ENCODE measurements at places on chromosomes 16 and 17.

- DNase-seq, result no peak
Measured at GRCh38 chr16:49502136-49502881, 128.7 kb downstream of the C16orf78 start.

DNA sequence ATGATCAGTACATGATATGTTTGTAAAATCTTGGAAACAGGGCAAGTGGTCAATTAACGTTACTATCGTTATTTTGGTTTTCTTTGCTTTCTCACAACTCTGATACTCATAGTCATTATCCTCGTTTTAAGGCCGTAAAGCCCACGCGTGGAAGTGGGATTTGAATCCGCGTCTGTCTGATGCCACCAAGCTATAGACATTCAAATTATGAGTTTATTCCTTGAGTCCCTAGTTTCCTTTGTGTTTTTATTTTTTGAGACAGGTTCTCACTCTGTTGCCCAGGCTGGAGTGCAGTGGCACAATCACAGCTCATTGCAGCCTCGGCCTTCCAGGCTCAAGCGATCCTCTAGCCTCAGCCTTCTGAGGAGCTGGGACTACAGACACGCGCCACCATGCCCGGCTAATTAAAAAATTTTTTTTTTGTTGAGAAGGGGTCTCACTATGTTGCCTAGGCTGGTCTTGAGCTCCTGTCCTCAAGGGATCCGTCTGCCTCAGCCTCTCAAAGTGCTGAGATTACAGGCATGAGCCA lies 1.0 kb downstream of the DCTN5 start:
- DNase-seq, result no peak

GRCh38 chr17:64063088-64063487 lies 42.7 kb upstream of the ICAM2 start:
- no peak for DNase-seq

DNA sequence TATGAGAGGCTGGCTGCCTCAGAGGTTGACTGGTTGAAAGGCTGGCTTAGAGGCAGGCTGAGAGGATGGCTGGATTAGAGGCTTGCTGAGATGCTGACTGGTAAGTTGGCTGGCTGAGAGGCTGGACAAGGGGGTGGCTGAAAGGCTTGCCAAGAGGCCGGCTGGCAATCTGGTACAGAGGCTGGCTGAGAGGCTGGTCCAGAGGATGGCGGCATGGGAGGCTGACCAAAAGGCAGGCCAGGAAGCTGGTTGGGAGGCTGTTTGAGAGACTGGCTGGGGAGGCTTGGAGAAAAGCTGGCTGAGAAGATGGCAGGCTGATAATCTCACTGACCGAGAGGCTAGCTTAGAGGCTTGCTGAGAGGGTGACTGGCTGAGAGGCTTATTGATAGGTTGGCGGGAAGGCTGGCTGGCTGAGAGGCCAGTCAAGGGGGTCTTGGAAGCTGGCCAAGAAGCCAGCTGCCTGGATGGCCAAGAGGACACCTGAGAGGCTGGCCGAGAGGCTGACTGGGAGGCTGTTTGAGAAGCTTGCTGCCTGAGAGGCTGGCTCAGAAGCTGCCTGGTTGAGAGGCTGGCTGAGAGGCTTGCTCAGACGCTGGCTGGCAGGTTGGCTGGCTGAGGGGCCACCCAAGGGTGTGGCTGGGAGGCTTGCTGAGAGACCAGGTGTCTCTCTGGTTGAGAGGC lies 34.2 kb upstream of the ACSM2B start:
- no peak for DNase-seq

GRCh38 chr17:76675648-76676047 lies 32.1 kb upstream of the ST6GALNAC1 start:
- DNase-seq, result no peak

DNA sequence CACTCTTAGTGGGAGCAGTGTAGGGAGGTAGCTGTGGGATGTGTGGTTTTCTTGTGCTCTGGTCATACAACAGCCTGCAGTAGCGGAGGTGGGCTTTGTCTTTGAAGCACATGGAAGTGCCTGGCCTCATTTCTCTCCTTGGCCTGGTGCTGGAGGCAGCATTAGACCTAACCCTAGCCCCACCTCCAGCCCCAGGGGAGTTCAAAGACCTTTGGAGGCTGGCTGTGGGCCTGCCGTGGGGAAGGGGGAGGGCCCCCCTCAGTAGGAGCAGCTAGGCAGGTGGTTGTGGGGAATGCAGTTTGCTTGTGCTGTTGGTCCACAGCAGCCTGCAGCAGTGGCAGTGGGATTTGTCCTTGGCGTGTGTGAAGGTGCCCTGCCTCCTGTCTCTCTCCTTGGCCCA lies 91.7 kb downstream of the BCAS3 start:
- DNase-seq, result no peak

- no peak for DNase-seq
Measured at GRCh38 chr16:11328172-11329070, 16.8 kb upstream of the RMI2 start.

DNA sequence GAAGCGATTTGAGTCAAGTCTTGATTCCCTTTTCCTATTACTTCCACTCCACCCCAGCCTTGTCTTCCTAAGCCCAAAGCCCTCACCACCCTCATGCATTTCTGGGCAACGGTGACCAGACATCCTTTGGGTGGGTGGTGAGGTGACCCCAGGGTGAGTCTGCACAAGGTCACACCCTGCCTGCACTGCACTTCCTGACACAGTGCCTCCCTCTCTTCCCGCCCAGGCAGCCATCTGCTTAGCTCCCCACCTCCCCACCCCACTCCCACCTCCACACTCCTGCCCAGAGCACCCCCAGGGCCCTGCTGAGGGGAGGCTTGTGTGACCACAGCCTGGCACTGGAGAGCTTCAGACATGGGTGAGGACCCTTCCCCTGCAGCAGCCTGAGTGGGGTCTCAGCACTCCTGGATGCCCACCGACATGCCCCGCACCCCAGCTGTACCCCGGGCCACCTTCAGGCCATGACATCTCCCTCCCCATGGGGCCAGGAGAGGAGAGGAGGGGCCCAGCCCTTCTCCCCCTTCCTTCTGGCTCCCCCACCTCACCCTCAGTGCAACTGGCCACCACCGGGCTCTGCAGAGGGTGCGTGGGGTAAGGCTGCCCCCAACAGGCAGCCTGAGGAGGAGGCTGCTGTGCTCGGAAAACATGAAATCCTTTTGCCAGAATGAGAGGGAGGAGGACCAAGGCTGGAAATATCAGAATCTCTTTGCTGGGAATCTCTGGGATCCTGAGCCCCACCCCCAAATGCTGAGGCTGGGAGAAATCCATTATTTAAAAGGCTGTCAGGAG lies 68.6 kb downstream of the CCT6B start:
- no peak for DNase-seq

DNA sequence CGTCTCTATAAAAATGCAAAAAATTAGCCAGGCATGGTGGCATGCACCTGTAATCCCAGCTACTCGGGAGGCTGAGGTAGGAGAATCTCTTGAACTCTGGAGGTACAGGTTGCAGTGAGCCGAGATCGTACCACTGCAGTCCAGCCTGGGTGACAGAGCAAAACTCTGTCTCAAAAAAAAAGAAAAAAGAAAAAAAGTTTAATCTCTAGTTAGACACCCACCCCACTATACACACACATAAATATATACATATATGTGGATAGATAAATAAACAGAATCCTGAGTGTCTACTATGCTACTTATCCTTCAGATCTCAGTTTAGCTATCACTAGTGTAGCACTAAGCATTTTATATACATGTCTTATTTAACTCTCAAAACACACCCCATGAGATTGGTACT lies 18.7 kb downstream of the ITGAL start:
- DNase-seq, result no peak

- no peak for DNase-seq
Measured at GRCh38 chr16:24980077-24980793, 34.9 kb downstream of the ARHGAP17 start.

GRCh38 chr16:67148656-67149275 lies 2.0 kb downstream of the B3GNT9 start:
- DNase-seq, result no peak

DNA sequence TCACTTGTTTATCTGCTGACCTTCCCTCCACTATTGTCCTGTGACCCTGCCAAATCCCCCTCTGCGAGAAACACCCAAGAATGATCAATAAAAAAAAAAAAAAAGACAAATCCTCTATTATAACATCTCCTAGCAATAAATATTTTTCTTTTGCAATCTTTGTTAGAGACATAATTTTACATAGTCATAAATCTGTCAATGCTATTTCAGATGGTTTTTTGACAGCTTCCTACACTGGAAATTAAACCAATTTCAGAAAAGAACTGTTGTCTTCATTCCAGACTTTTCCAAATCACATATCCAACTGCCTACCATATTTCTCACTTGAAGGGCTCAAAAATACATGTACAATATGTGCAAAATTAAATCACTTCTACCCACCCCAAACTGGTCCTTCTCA lies 3.7 kb downstream of the METTL16 start:
- no peak for DNase-seq

DNA sequence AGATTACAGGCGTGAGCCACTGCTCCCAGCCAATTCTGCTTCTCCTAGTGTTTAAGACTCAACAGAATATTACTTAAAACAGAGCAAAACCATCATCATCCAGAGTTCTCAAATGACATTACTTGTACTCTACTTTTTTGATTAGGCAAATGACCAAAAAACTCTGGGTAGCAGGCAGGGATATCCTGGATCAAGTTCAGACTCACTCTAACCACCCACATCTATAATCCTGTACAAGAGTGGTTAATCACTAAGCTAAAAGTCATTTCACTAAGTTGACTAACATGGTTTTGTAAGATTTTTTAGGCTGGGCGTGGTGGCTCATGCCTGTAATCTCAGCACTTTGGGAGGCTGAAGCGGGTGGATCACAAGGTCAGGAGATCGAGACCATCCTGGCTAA lies 6.8 kb downstream of the NAE1 start:
- no peak for DNase-seq

DNA sequence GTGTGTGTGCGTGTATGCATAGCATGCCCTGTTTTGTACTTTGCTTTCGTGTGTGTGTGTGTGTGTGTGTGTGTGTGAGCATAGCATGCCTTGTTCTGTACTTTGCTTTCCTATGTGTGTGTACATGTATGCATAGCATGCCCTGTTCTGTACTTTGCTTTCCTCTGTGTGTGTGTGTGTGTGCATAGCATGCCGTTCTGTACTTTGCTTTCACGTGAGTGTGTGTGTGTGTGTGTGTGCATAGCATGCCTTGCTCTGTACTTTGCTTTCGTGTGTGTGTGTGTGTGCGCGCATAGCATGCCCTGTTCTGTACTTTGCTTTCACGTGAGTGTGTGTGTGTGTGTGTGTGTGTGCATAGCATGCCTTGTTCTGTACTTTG lies 27.4 kb downstream of the DRC3 start:
- no peak for DNase-seq

DNA sequence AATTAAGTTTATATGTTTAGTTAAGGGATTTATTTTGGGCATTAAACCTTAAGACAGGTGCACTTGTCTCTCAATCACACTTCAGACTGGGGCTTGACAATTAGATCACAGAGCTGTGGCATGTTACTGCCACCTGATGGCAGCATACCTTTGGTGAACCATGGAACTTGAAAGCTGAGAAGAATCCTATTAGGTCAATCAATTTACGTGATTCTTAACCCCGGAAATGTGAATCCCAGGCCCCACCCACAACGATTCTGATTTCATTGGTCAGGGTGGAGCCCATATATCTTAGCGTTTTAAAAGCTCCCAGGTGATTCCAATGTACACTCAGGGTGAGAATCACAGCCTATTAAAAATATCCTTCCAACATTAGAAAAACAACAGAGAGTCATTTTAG lies 91.0 kb downstream of the GSG1L start:
- no peak for DNase-seq

- DNase-seq, result no peak
Measured at GRCh38 chr16:19574615-19575014, 19.1 kb downstream of the VPS35L start.

DNA sequence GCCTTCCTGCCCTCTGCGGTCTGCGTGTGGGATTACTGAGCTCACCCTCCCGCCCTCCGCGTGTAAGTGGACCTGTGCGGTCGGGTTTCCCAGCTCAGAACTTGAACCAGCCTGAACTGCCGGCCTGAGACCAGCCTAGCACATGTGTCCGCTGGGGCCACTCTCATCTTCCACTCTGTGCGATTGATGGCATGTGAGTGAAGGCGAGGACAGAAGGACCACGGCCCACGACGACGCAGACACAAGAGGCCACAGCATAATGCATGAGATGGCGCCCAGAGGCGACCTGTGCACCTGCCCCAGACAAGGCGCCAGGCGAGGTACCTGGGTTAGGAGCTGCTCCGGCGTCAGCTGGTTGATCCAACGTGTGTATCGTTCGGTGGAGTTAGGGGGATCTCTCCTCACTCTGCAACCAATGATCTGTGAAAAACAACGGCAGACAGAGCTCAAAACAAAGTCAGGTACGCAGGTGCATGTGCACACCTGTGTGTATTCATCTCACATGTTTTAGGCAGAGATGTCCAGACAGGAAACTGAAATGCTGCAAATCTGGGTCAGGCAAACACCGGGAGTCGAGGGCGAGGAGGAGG lies 74.5 kb upstream of the METRNL start:
- DNase-seq, result no peak

- DNase-seq, result no peak
Measured at GRCh38 chr17:12074346-12074745, 53.7 kb downstream of the MAP2K4 start.

DNA sequence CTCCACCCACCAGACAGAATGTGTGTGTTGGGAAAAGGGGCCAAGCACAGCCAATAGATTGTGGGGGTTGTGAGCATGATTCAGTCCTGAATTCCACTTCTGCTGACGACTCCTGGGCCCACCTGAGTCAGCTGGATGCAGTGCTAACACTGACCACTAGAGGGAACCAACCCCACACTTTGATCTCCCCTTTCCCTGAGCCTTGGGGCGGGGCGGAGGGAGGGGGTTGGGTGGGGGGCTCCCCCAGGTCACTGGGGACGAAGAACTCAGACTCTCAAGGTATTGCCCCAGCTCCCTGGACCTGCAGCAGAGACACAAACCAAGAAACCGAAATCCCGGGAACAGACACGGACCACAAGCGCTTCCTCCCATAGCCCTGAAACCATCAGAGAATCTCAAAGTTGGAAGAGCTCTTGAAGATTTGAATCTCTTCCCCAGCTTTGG lies 621 bp upstream of the CSHL1 start:
- DNase-seq, result no peak

DNA sequence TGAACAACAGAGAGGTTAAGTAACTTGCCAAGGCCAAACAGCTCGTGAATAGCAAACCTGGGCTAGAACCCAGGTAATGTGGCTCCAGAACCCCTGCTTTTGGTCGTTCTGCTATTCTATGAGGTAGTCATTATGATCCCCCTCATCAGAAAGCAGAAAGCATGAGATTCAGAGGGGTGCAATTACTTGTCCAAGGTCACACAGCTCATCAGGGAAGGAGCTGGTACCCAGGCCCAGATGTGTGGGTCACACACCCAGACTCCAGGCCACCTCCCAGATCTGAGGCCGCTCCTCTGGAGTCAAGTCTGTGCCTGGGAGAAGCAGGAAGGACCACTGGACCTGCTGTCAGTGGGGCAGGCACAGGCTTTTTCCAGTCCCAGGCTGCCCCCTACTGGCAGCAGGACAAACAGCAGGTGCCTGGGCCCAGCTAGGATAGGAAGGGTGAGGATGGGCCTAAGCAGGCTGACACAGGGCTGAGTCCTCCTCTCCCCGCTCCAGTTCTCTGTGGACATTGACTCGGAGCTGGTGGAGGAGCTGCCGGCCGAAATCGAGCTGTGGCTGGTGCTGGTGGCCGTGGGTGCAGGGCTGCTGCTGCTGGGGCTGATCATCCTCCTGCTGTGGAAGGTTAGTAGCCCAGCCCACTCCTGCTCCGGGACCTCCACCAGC lies 7.8 kb upstream of the PDK2 start:
- DNase-seq, result no peak

- no peak for DNase-seq
Measured at GRCh38 chr17:60147553-60148223, 2.1 kb upstream of the CA4 start.

Measured in nucleus accumbens (tissue), 56 donors.